ENCODE measurements at places on chromosomes 12 and 14.

- peak; percentile 16 for DNase-seq
Measured at GRCh38 chr14:50944647-50945413, 547 bp upstream of the PYGL start.

- DNase-seq: no peak
Measured at GRCh38 chr14:76100236-76100635, 51.5 kb upstream of the GPATCH2L start.

DNA sequence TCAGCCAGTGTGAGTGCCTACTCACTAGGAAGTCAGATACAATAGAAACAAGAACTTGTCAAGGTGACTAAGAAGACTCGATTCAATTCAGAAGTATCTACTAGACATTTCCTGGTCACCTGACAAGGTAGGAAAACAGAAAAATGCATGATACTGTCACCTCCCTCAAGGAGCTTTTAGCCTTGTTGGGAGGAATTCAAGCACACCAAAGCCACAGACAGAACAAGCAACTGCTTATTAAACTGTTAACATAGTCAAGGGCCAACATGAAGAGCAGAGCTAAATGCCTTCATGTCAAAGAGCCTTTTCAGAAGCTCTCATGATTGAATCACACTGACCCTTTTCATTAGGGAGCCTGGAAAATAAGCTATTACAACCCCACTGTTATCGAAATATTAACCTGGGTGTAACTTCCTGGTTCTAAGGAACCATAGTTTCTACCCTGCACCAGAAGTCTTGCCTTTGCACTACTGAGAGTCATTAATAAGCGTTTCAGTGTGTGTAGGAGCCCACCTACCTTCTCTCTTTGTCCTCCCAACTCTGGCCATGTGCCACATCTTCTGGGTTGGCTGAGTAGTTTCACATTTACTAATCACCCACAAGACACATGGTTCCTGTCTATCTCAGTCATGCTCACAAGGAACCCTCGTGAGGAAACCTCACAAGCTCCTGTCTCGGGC, 31.0 kb upstream of the LGALS3 start:
- DNase-seq: peak; percentile 77

GRCh38 chr14:56798447-56799342, 11.6 kb downstream of the OTX2 start:
- DNase-seq: no peak

GRCh38 chr14:44112774-44113460, 394.2 kb downstream of the FSCB start:
- no peak for DNase-seq

DNA sequence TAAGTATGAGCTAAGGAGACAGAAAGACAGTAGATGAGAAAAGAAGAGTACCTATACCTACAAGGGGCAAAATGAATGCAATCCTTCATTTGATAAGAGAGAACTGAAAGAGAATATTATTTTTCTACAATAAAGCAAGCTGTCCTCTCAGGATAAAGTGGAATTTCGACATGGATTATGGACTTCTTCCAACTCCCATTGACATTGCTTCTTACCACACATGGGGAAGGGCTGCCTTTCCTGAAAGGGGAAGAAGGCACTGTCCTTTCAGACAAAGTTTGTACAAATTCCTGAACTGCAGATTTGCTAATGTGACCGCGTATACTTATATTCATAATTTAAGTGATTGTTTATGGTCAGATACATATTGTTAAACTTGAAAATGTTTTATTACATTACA, 4.3 kb upstream of the HEBP1 start:
- no peak for DNase-seq

DNA sequence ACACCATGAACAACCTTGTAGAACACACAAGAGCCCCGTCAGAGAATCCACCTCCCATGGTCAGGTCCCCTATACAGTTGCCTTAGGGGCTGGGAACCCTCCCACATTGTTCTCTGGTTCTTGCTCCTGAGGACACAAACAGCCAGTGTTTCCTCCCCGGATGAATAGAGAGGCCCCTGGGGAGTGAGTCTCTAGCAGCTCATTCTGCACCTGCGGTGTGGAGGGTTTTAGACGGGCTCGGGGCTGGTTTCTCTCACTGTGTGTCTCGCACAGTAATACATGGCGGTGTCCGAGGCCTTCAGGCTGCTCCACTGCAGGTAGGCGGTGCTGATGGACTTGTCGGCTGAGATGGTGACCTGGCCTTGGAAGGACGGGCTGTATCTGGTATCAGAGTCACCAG, 1052.1 kb downstream of the TMEM121 start:
- peak; percentile 52 for DNase-seq

DNA sequence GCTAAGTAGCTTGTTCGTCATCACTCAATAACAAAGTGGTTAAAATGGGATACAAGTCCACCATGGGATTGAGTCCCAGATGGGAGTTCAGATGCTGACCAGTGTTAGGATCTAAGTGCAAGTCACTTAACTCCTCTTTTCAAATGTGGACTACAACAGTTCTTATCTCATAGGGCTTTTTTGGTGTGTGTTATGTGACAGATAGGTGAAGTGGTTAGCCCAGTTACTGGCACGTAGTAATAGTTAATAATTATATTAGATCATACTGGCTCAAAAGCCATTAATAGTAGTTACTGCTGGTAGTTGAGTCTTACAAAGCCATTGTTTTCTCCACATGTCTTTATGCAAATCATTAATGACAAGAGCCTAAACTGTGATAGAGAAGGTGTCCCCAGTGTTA, 73.2 kb downstream of the RCOR1 start:
- no peak for DNase-seq

DNA sequence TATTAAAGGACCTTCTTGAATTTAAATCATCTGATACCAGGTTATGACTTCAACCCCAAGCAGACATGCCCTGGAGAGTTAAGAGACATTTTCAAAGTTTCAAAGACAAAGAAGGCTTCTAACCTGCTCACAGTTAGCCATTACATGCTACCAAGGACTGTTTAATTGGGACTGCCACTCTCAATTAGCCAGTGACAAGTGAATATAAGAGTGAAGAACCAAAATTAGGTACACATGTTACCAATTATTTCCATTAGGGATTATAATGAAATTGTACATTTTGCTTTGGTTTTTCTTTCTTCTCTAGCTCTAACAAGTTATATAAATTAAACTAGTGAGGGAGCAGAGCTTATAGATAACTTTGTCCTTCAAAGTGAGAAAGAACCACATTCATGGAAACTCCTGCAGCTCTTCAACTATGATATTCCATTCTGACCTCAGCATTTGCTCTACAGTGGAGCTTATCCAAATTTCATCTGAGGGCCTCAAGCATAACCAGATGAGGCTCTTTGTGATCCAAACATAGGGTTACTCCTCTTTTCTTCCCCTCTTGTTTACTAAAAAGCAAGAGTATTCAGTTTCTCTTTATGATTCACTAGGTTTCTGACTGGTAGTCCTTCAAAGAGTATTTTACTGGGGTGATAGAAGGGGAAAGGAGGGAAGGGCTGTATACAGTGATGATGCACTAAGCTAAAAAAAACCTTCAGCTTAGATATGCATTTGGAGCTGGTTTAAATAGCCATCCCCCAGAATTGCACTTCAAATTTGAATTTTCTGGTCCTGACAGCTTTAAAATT, 91.3 kb downstream of the DUSP6 start:
- DNase-seq: no peak

DNA sequence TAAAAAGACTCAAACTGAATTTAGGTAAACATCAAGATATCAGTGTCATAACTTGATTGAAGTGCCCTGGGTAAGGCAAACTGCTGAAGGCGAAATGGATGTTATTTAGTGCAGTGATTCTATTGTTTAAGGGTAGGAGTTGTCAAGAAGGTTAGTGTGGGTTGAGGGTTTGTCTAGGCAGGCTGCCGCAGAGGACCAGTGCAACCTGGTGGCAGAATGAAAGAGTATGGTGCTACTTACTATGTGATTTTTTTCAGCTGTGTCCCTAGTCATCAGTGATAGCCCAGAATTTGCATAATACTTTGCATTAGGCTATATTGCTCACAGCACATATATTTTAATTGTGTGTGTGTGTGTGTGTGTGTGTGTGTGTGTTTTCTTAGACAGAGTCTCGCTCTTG, 1127.0 kb downstream of the GALC start:
- no peak for DNase-seq

GRCh38 chr12:17593715-17594406, 496.1 kb downstream of the RERGL start:
- no peak for DNase-seq

GRCh38 chr14:34465069-34465859, 3.2 kb upstream of the SPTSSA start:
- peak; percentile 5 for DNase-seq

DNA sequence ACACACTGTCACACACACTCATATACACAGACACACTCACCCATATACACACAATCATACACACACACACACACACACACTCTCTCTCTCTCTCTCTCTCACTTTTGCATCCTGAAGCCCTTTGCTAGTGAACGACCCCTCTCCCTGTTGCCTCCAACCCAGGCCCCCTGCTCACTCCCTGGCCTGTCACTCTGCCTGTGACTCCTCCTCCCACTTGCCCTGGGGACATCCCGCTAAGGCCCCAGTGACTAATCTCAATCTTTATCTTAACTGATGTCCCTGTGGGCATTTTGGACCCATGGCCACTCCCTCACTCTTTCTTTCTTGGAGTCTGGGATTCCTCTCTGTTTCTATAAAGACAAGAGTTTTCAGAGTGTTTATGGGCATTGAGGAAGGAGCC, 10.9 kb upstream of the DLK1 start:
- DNase-seq: no peak

DNA sequence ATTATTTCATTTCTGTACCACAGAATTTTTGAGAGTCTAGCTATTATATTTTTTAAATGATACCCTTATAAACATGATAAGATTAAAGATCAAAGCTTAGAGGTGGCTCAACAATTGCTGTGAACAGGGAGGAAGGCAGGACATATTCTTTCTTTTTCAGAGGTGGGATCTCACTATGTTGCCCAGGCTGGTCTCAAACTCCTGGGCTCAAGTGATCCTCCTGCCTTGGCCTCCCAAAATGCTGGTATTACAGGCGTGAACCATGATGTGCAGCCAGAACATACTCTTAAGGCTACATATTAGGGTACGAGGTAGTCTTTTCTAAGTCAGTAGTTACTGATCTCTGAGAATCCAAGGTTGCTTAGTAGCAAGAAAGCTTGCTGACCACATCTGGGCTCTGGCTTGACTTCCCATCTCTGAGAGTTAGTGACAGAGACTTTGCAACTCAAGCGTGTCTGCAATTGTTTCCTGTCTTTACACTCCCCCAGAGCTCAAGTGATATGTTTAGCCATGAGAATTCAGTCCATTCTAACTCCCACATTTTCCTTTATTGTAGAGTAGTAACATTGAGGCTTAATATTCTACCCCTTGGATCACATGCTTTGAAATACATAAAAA, 8.6 kb downstream of the RAB5B start:
- DNase-seq: peak; percentile 49

GRCh38 chr14:55025948-55026347, 951 bp downstream of the WDHD1 start:
- DNase-seq: no peak

GRCh38 chr14:61461808-61462275, 140.5 kb downstream of the PRKCH start:
- peak; percentile 80 for DNase-seq

DNA sequence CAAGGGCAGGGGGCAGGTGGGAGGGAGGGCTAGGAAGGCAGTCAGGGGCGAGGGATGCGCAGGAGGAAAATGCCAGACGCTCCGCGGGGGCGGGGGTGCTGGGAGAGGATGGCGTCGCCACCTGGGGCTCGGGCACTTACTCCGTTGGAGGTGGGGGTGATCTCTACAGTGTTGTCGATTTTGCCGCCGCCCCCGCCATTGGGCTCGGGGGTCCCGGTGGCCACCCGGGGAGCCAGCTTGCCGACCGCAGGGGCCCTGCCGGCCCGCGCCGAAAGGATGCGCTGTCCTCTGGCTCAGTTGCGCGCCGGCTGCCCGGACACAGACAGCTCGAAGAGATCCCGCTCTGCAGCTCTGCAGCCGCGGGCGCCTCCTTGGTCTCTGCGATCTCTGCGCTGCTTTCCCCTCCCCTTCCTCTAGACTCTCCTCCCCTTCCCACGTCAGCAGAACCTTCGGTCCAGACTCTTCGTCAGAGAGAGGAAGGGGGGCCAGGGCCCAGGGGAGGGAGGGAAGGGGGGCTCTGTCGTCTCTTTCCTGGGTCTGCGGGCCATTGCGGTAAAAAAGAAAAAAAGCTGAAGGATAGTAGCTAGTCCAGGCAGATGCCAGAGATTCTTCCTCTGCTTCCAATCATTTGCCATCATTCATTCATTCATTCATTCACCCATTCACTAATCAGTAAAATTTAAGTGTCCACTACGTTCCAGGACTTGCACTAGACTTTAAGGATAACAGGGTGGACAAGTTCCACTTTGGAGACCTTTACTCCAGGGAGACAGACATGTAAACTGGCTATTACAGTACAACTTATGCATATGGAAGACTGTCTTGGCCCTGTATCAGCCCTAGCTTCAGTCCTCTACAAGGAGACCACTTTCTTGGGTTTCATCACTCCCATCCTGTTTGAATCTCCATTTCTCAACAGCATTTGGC, at the start of gene SLC22A17:
TSS of gene SLC22A17 (minus strand) at position 382 of the 927 bp plus-strand sequence.
- DNase-seq: peak; percentile 60

GRCh38 chr14:32453857-32454810, 125.0 kb downstream of the AKAP6 start:
- DNase-seq: no peak

DNA sequence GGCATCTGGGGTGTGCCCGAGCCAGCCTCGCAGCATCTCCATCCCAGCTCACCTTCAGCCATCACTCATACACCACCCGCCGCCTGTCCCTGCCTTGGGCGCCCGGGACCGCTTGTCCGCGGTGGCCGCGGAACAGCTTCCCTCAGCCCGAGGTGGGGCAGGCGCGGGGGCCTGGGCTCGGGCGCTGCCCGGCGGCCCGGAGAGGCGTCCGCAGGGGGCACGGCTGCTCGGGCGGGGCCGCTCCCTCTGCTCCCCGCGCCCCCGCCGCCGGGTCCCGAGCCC, 430 bp downstream of the SLC41A2 start:
- no peak for DNase-seq

DNA sequence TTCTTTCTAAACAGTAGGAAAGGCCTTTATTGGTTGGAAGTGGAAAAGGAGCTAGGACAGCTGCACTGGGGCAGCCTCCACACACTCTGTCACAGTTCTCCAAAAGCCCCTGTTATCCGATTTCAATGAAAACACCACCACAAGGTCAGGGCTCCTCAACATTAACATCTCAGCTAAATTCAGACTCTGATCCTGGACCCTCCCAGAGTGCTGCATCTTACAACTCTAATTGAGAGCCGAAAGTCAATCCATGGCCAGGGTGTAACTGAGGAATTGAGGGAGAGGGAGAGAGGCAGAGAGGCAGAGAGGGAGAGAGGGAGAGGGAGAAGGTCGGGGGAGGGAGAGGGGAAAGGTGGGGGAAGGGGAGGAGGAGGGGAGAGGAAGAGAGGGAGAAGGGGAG, 32.1 kb downstream of the DICER1 start:
- DNase-seq: no peak
